ENCODE measurements at places on chromosomes 2 and 18.

GRCh38 chr2:200617156-200618053 is 31.6 kb downstream of the AOX1 start:
- DNase-seq, result no peak

DNA sequence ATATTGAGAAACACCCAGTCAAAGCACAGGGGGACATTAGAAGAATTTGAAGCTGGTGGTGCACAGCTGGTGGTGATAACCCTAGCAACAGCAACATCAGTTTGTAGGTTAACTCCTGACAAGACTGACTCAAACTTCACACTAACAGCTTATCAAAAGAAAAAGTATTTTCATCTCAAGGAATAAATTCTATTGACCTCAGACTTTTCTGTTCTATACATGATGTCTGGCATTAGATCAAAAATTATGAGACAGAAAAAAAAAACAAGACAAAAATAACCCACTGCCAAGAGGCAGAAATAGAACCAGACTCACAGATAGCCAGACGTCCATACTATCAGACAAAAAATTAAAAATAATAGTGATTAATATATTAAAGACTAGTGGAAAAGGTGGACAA is 126.1 kb downstream of the COL6A3 start:
- DNase-seq, result no peak

GRCh38 chr2:219542931-219543595 is 546 bp downstream of the CHPF start:
- no peak for DNase-seq

GRCh38 chr2:44895061-44895460 is 46.4 kb upstream of the SIX3 start:
- DNase-seq, result no peak

GRCh38 chr2:38747007-38747424 is 4.1 kb downstream of the SRSF7 start:
- no peak for DNase-seq

GRCh38 chr2:92072461-92073035 is 2798.7 kb upstream of the TEKT4 start:
- no peak for DNase-seq

Measured in stimulated activated CD4-positive, alpha-beta T cell treated with anti-CD3 and anti-CD28 coated beads, Interleukin-4, amount 100 ng/mL, for 1 hour (primary cell).